Activated naive CD8-positive, alpha-beta T cell treated with anti-CD3 and anti-CD28 coated beads for 36 hours (primary cell): ENCODE measurements at places on chromosomes 1 and 21. TPM values are rescaled to one million over a fixed set of nuclear protein-coding genes. Genes with fewer than 3 reads are reported as not detected.

FCRL2 gene
- total RNA-seq = 0.12 TPM

SLC1A7 gene
- not detected for total RNA-seq

CYYR1 gene
- total RNA-seq = not detected

TMEM9 gene
- 29.8 TPM for total RNA-seq

NME7 gene
- 18.9 TPM for total RNA-seq

PRKAA2 gene
- total RNA-seq = 0.02 TPM

RIPPLY3 gene
- total RNA-seq = not detected

RHOU gene
- 1.0 TPM for total RNA-seq

KCNJ9 gene
- total RNA-seq = 0.04 TPM

KCNA2 gene
- total RNA-seq = 0.04 TPM

RAB13 gene
- 53.5 TPM for total RNA-seq

CLEC20A gene
- not detected for total RNA-seq

CRP gene
- not detected for total RNA-seq

SLC44A3 gene
- not detected for total RNA-seq

DNASE2B gene
- total RNA-seq = not detected

CYP4A11 gene
- not detected for total RNA-seq

COL16A1 gene
- total RNA-seq = 0.36 TPM

FAM110D gene
- not detected for total RNA-seq

SPRR2A gene
- total RNA-seq = not detected

SERINC2 gene
- 0.16 TPM for total RNA-seq

PTGFRN gene
- total RNA-seq = 9.4 TPM

IGSF5 gene
- total RNA-seq = not detected

RTCA gene
- total RNA-seq = 50.4 TPM

NBPF4 gene
- total RNA-seq = not detected

UTS2 gene
- 0.74 TPM for total RNA-seq

NUDT4B gene
- 1.4 TPM for total RNA-seq

SLC6A9 gene
- 13.5 TPM for total RNA-seq

MAP10 gene
- 2.2 TPM for total RNA-seq

ETNK2 gene
- total RNA-seq = 1.7 TPM

FCGR2B gene
- 0.20 TPM for total RNA-seq

PRSS38 gene
- total RNA-seq = not detected

EDARADD gene
- total RNA-seq = 1.6 TPM

FMO3 gene
- total RNA-seq = not detected

TMEM39B gene
- total RNA-seq = 25.2 TPM

DCDC2B gene
- not detected for total RNA-seq
